ENCODE measurements at places on chromosomes 1 and 21. TPM values are rescaled to one million over a fixed set of nuclear protein-coding genes. Genes with fewer than 3 reads are reported as not detected.
A peak's percentile ranks its signal among the peaks of the same experiment; 100 is the strongest.

Gene SLC1A7
- total RNA-seq, result 0.42 TPM

DNA sequence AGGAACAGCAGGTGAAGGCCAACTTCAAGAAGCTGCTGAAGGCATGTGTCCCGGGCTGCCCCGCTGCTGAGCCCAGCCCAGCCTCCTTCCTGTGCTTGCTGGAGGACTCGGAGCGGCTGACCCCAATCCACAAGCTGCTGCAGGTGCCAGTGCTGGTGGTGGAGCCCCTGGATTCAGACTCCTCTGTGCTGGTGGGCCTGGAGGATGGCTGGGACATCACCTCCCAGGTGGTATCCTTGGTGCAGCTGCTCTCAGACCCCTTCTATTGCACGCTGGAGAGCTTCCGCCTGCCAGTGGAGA lies 20.1 kb upstream of the NPPB start:
- no peak overlapping the region for H3K27ac ChIP-seq
- no peak overlapping the region for H3K4me3 ChIP-seq
- H3K36me3 ChIP-seq, result no peaks in the 10 kb centered on the region
- no peaks in the 10 kb centered on the region for H3K27me3 ChIP-seq

Gene OPTC
- total RNA-seq, result not detected

Gene ZNF593OS
- total RNA-seq, result not detected

DNA sequence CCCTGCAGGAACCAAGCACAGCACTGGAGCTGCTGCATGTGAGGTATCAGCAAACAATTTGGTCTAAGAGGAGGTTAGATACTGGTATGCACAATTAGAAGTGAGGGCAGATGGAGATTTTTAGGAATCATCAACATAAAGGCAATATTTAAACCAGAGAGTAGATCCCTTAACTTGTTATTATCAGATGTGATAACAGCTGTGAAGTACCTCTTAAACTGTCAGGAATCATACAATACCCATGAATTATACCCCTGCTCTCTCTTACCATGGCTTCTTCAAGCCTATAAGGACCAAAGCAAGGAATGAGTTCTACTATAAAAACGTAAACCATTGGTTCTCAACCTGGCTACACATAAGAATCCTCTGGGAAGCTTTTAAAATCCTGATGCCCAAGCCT lies 3.9 kb downstream of the BCAR3 start:
- no peak overlapping the region for H3K4me3 ChIP-seq
- DNase-seq, result no peak
- H3K27me3 ChIP-seq, result no peaks in the 10 kb centered on the region
- H3K4me1 ChIP-seq, result peaks cover 57% of the 10 kb centered on the region

Gene AGO4
- total RNA-seq, result 16.2 TPM

GRCh38 chr1:10768552-10768951 lies 27.9 kb downstream of the CASZ1 start:
- H3K27ac ChIP-seq, result no peak overlapping the region
- peaks cover 3% of the 10 kb centered on the region for H3K4me1 ChIP-seq
- DNase-seq, result no peak
- H3K27me3 ChIP-seq, result no peaks in the 10 kb centered on the region
- H3K4me3 ChIP-seq, result no peak overlapping the region

DNA sequence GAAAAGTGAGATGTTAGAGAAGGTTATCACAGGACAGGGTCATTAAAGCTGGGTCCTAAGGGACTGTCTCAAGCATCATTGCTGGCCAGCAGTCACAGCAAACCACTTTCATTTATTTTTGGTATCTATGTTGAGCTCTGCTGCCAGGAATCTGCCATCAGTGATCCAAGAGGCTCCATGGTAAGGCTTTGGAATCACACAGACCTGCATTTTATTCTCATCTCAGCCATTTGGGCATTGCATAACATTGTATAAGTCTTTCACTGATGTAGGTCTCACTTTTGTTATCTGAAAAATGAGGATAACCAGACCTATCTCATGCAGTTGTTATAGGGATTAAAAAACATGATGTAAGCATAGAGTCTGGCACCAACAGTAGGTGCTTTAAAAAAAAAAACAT lies 77.5 kb downstream of the OMA1 start:
- no peak overlapping the region for H3K27ac ChIP-seq
- H3K4me3 ChIP-seq, result no peak overlapping the region
- DNase-seq, result no peak

Gene MFAP2
- 24.0 TPM for total RNA-seq

Gene SOX13
- total RNA-seq, result 33.2 TPM

- H3K4me1 ChIP-seq, result peaks cover 13% of the 10 kb centered on the region
- no peaks in the 10 kb centered on the region for H3K27me3 ChIP-seq
Measured at GRCh38 chr1:14926818-14927575, 226.6 kb upstream of the TMEM51 start.

Gene ENAH
- 119 TPM for total RNA-seq

Gene RNASEL
- 11.2 TPM for total RNA-seq

Gene SLFNL1
- 0.68 TPM for total RNA-seq

DNA sequence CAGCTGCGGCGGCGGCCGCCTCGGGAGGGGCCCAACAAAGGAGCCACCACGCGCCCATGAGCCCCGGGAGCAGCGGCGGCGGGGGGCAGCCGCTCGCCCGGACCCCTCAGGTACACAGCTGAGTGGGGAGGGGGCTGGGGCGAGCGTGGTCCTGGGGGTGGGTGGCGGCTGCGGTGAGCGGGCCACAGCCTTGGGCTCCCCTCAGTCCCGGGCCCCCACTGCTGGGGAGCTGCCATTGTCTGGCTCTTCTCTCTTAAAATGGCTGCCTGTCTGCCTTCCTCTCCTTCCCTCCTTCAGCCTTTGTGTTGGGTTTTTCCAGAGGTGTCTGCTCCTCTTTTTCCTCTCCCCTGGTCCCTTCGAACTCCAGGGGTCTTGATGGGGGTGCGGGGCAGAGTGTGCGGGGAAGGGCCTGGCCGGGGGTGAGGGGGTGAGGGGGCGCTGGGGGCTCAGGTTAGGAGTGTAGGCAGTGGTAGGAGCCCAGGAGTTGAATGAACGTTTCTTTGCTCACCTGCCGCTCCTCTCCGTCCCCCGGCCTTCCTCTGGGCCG lies 1.7 kb downstream of the ARID1A start:
- peaks cover 56% of the 10 kb centered on the region for H3K4me1 ChIP-seq
- no peaks in the 10 kb centered on the region for H3K27me3 ChIP-seq
- H3K4me3 ChIP-seq, result peak overlapping the region; percentile 94

Data from thoracic aorta (tissue), 2 donors.